Glomerular endothelial cell (primary cell): ENCODE measurements at places on chromosomes 4 and X. TPM values are rescaled to one million over a fixed set of nuclear protein-coding genes. Genes with fewer than 3 reads are reported as not detected.

TMPRSS11E gene
- total RNA-seq = not detected in 2 replicates

ACE2 gene
- total RNA-seq = not detected in 2 replicates

GRCh38 chrX:68833855-68834331 is 5.1 kb downstream of the EFNB1 start:
- no peak for DNase-seq

- no peak for DNase-seq
Observed at GRCh38 chrX:120001787-120002186, 58.2 kb upstream of the NKAP start.

- DNase-seq = no peak
Observed at GRCh38 chrX:72128881-72129280, 2.8 kb downstream of the RTL5 start.

DNA sequence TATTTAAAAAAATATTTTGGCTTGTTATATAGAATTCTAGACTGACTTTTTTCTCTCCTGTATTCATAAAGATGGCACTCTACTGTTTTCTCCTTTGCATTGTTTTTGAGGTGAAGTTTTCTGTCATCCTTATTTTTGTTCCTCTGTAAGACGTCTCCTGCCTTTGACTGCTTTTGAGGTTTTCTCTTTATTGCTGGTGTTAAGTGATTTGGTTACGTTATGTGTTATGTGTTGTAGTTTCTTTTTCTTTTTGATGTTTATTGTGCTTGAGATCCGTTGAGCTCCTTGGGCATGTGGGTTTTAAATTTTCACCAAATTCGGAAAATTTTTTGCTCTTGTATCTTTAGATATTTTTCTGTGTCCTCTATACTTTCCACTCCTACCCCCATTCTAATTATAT is 50.0 kb downstream of the KDM6A start:
- no peak for DNase-seq

DNA sequence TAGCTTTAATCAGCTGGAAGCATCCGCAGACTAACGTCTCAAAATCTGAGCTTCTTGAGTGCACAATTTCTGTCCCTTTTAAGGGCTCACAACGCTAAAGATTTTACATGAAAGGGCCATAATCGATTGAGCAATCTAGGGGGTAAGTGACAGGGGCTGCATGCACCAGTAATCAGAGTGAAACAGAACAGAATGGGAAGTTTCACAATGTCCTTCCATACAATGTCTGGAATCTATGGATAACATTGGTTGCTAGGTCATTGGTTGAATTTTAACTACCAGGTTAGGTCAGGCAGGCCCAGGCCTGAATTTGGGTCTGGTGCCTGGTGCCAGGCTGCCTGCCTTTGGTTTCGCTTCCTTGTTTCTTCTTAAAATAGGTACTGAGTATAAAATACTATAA is 42.0 kb upstream of the MTMR8 start:
- no peak for DNase-seq

- DNase-seq = no peak
Observed at GRCh38 chr4:118076958-118077766, 42.9 kb downstream of the NDST3 start.

DNA sequence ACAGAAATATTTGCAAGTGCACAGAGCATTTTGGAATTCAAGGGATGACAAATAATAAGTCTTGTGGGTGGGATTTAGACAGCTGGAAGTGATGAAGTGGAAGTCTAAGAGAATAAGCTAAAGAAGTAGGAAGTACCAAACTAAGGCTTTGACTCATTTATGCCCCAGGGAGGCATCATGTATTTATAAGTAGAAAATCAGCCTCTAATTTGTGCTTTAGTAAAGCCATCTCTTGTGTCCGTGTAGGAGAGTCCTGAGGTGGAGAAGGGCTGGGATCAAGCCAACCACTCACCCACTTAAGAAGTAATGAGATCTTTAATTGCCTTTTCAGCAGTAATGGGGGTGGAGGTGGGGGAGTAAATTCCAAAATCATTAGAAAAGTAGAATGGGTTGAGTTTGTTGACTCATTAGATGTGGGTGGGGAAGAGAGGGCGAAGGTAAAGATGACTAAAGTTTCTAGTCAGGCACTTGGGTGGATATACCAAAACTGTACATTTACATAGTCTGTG is 356.7 kb downstream of the STIM2 start:
- DNase-seq = no peak

GRCh38 chr4:25095837-25096236 is 64.4 kb downstream of the SEPSECS start:
- DNase-seq = no peak

GRCh38 chr4:151599863-151600262 is 160.9 kb downstream of the GATB start:
- DNase-seq = no peak

DNA sequence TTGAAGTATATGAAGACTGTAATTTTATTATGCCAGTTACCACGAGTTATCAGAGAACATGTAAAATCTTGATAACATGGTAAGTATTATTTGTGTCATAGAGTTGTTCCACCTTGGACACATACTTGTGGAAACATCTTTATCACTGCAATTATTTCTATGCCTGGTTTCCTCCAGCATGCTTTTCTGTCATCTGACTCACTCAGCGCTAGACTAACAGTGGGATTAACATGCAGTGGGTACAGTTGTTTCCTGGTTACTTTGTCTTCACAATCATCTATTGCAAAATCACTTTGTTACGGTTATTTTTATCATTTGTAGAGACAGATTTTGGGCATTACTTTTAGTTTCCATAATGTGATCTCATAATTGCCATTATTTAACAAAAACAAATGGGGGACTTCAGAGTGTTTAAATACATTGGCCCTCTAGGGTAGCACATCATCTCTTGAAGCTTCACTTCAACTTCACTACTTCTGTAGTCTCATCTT is at the start of gene STATH:
STATH (plus strand) TSS at position 441 of the 491 bp plus-strand sequence. CDS start 2,472 bp downstream, outside the sequence.
- DNase-seq = no peak

DNA sequence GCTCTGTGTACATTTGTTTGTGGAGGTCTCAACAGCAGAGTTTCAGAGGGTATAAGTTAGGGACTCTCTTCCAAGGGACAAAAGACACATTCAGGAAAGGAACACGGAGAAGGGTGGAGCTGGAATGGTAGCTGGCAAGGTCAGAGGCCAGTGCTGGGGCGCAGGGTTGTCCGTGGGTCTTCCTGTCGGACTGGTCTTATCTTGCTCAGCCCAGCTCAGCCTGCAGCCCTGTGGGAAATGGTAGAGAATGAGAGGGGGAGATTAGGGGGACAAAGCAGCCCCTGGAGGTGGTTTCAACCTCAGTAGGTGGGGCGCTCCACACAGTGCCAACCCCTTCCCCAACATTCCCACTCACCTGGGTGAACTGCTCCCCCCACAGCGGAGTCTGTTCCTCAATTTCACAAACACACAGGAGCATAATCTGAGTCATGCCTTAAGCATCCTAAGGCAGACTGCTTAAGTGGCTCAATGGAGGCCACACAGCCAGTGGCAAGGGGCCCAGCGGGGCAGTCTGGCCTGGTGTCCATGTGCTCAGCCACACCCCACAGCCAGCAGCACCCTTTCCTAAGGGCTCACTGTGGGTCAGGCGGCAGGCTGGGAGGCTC is 6.9 kb upstream of the HDAC6 start:
- DNase-seq = no peak

DNA sequence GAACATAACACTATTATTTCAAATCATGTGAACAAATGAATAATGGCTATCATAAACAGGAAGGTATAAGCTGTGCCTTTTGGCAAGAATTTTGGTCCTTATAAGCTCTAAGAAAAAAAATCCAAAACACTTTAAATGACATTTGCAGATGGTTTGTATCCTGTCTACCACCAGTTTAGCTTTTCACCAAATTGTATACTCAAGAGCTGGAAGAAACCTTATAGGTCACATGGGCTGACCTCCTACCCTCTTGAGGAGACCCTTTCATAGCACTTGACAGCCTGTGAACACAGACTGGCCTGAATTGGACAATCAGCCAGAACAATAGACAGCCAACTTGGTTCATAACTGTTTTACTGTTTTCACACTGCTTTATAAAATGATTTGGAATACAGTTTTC is 24.3 kb downstream of the USP26 start:
- DNase-seq = no peak

- no peak for DNase-seq
Observed at GRCh38 chr4:157220371-157220881, at the start of gene GRIA2. Gene GRIA2, plus strand, starts transcription at chr4:157220728. Its CDS starts 315 bp downstream, at chr4:157221043.
